ENCODE measurements at places on chromosomes 4 and X. TPM values are rescaled to one million over a fixed set of nuclear protein-coding genes. Genes with fewer than 3 reads are reported as not detected.

DNA sequence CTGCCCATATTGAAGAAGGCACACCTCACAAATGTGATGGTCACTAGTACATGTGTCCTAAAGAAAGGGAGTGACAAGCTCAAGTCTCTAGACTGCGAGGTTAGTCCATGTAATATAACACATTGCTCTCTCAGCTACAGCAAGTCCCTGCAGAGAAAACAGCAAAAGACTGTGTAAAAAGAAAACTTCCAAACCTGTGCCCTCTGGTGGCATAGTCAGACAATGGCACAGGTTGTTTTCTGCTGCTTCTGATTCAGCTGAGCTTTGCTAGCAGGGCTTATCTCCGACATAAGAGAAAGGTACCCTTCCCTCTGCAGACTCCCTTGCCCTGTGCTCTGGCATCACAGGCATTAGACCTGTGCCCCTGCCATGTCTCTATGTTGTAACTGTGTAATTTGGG lies 1.4 kb upstream of the SERPINA7 start:
- peak; percentile 25 for DNase-seq
- H3K27ac ChIP-seq = no peak overlapping the region
- H3K36me3 ChIP-seq = no peaks in the 10 kb centered on the region
- no peaks in the 10 kb centered on the region for H3K4me1 ChIP-seq

DNA sequence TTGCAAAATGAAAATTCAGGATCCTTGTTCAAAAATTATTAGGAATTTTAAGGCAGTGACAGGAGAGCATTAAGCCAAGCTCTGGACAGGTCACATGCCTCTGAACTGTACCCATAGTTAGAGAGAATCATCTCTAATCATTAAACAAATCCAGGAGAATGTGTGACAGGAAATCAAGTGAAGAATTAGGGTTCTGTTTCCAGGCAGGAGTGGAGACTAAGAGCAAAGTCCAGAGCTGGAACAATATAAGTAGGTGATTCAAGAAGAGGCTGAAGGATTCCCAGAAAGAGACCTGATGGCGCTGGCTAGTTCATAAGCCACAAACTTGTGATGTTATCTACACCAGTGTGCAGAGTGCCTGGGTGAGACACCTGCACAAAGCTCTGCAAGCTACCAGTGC lies 104.6 kb upstream of the PRKG2 start:
- no peak overlapping the region for H3K4me3 ChIP-seq
- H3K4me1 ChIP-seq = no peaks in the 10 kb centered on the region
- H3K27me3 ChIP-seq = peaks cover 8% of the 10 kb centered on the region
- no peaks in the 10 kb centered on the region for H3K36me3 ChIP-seq
- H3K27ac ChIP-seq = no peak overlapping the region

GRCh38 chr4:40672528-40673522 lies 43.2 kb upstream of the RBM47 start:
- H3K4me1 ChIP-seq = peaks cover 11% of the 10 kb centered on the region
- DNase-seq = no peak
- no peak overlapping the region for H3K4me3 ChIP-seq
- H3K27ac ChIP-seq = peak overlapping the region; percentile 54
- no peaks in the 10 kb centered on the region for H3K27me3 ChIP-seq

DNA sequence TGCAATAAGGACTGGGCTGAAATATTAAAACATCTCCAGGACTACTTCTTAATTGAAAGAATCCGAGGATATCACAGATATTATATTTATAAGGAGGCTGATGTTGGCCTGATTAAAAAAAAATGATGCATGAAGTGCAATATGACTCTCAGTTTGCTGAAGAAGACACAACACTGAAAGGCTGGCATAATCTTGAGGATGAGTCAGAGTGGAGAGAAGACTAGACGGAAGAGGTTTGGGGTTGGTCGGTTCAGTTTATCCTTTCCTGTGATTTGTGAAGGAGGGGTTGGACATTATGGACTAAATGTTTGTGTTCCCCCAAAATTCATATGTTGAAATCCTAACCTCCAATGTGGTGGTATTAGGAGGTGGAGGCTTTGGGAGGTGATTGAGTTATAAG lies 170.3 kb downstream of the CORIN start:
- H3K4me3 ChIP-seq = no peak overlapping the region
- no peaks in the 10 kb centered on the region for H3K36me3 ChIP-seq
- DNase-seq = no peak
- no peaks in the 10 kb centered on the region for H3K4me1 ChIP-seq
- H3K27ac ChIP-seq = no peak overlapping the region

DNA sequence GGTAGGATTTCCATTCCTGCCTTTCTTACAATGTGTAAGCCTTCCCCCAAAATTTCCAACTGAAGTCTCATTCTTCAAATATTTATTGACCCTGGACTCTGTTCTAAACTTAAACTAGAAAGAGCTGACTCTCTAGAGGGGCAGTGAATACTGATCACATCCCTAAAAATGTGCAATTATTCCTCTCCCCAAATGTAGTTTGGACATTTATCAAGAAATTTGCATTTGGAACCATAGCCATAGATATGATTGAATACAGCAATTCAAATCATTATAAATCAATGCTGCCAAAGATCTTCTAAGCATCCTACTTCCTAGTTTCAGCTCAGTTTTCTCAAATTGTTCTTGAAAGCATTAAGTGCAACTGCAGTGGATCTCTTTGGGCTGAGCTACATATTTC lies 525.7 kb downstream of the RAB28 start:
- no peaks in the 10 kb centered on the region for H3K36me3 ChIP-seq
- H3K4me3 ChIP-seq = no peak overlapping the region
- no peaks in the 10 kb centered on the region for H3K27me3 ChIP-seq
- no peaks in the 10 kb centered on the region for H3K4me1 ChIP-seq
- no peak for DNase-seq

- no peaks in the 10 kb centered on the region for H3K4me1 ChIP-seq
- no peaks in the 10 kb centered on the region for H3K36me3 ChIP-seq
- no peak overlapping the region for H3K4me3 ChIP-seq
Measured at GRCh38 chr4:26083987-26084386, 170.0 kb downstream of the SMIM20 start.

DNA sequence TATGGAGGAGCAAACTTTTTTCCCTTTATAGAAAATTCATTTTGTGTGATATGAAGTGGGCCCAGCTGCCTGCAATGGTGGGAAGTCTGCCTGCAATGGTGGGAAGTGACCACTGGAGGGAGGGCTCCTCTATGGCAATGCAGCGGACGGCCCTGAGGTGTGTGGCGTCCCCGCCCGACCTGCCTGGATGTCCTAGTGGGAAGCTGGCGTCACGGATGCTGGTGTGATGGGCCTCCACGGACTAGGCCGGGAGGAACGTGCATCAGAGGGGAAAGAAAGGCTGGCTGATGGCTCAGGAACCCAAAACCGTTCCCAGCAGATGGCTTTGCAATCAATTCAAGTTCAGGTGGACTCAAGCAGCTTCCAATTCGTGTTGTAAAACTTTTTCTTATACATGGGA lies 177.9 kb downstream of the AFAP1 start:
- no peaks in the 10 kb centered on the region for H3K27me3 ChIP-seq
- no peak overlapping the region for H3K4me3 ChIP-seq
- H3K36me3 ChIP-seq = peaks cover 75% of the 10 kb centered on the region
- no peaks in the 10 kb centered on the region for H3K4me1 ChIP-seq

- no peak for DNase-seq
- no peak overlapping the region for H3K27ac ChIP-seq
- no peaks in the 10 kb centered on the region for H3K36me3 ChIP-seq
Measured at GRCh38 chr4:108890484-108890881, 127.6 kb upstream of the ETNPPL start.

- no peaks in the 10 kb centered on the region for H3K27me3 ChIP-seq
- peaks cover 8% of the 10 kb centered on the region for H3K4me1 ChIP-seq
- DNase-seq = no peak
- H3K27ac ChIP-seq = no peak overlapping the region
- H3K4me3 ChIP-seq = no peak overlapping the region
- H3K36me3 ChIP-seq = no peaks in the 10 kb centered on the region
Measured at GRCh38 chr4:148007314-148007760, 275.4 kb downstream of the ARHGAP10 start.

GRCh38 chr4:95289028-95289634 lies 259.6 kb downstream of the UNC5C start:
- H3K27ac ChIP-seq = no peak overlapping the region
- H3K36me3 ChIP-seq = no peaks in the 10 kb centered on the region
- no peak overlapping the region for H3K4me3 ChIP-seq
- DNase-seq = peak; percentile 54

DNA sequence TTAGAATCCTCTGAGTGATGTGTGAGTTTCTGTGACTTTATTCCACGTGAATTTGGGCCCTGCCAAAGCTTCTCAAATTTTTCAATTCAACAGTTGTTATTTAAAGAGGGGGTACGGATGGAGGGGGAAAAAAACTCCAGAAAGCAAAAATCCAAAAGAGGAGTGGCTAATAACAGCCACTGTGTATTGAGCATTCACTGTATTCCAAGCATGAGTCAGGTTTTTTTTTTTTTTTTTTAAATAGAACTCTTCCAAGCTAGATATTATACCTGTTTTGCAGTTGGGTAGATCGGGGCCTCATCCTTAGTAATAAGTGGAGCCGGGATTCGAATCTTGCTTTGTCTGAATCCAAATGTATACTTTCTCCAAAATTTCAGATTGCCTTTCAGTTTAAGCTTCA lies 6.4 kb upstream of the RHOH start:
- no peaks in the 10 kb centered on the region for H3K27me3 ChIP-seq
- peaks cover 19% of the 10 kb centered on the region for H3K4me1 ChIP-seq
- DNase-seq = no peak
- no peak overlapping the region for H3K4me3 ChIP-seq
- no peaks in the 10 kb centered on the region for H3K36me3 ChIP-seq

GRCh38 chr4:169618286-169618685 lies 2.1 kb upstream of the CLCN3 start:
- H3K4me1 ChIP-seq = peaks cover 10% of the 10 kb centered on the region
- no peak overlapping the region for H3K27ac ChIP-seq
- no peak for DNase-seq
- no peak overlapping the region for H3K4me3 ChIP-seq
- no peaks in the 10 kb centered on the region for H3K27me3 ChIP-seq
- H3K36me3 ChIP-seq = no peaks in the 10 kb centered on the region

- H3K4me3 ChIP-seq = no peak overlapping the region
- no peaks in the 10 kb centered on the region for H3K4me1 ChIP-seq
- no peak overlapping the region for H3K27ac ChIP-seq
- no peak for DNase-seq
- no peaks in the 10 kb centered on the region for H3K36me3 ChIP-seq
- peaks cover 16% of the 10 kb centered on the region for H3K27me3 ChIP-seq
Measured at GRCh38 chr4:163172647-163173046, 6.0 kb upstream of the NAF1 start.

- no peaks in the 10 kb centered on the region for H3K4me1 ChIP-seq
- no peak overlapping the region for H3K4me3 ChIP-seq
- no peak for DNase-seq
- no peaks in the 10 kb centered on the region for H3K27me3 ChIP-seq
- H3K36me3 ChIP-seq = no peaks in the 10 kb centered on the region
Measured at GRCh38 chr4:44487341-44487740, 38.7 kb upstream of the KCTD8 start.

DNA sequence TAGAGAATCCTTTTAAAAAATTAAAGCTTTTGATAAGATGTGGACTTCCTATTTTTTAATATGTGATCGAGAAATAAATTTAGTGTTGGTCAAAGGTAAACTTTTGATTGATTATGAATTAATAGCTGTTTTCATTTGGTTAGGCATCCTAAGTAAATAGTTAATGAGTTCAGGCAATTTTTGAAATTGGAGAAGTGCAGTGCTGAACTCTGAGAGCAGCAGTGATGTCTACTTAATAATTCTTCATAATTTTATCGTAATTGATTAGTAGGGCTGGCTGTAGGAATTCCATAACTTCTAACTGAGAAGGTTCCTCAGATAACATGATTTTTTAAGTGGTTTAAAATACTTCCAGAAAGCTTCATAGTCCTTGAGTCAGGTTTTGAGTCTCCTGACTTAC lies 1.5 kb downstream of the MND1 start:
- H3K36me3 ChIP-seq = no peaks in the 10 kb centered on the region
- no peak overlapping the region for H3K27ac ChIP-seq
- peaks cover 13% of the 10 kb centered on the region for H3K4me1 ChIP-seq
- no peak overlapping the region for H3K4me3 ChIP-seq
- H3K27me3 ChIP-seq = no peaks in the 10 kb centered on the region

- H3K4me3 ChIP-seq = no peak overlapping the region
- no peak for DNase-seq
- H3K36me3 ChIP-seq = no peaks in the 10 kb centered on the region
- H3K4me1 ChIP-seq = no peaks in the 10 kb centered on the region
- H3K27ac ChIP-seq = no peak overlapping the region
Measured at GRCh38 chr4:184977747-184978146, 40.5 kb upstream of the HELT start.

GRCh38 chr4:185809121-185809520 lies 2.9 kb downstream of the SORBS2 start:
- H3K36me3 ChIP-seq = no peaks in the 10 kb centered on the region
- H3K27ac ChIP-seq = peak overlapping the region; percentile 83
- peak overlapping the region; percentile 52 for H3K4me3 ChIP-seq
- DNase-seq = no peak
- peaks cover 24% of the 10 kb centered on the region for H3K4me1 ChIP-seq

- no peaks in the 10 kb centered on the region for H3K36me3 ChIP-seq
- H3K27ac ChIP-seq = no peak overlapping the region
- H3K27me3 ChIP-seq = no peaks in the 10 kb centered on the region
- H3K4me1 ChIP-seq = peaks cover 30% of the 10 kb centered on the region
Measured at GRCh38 chr4:183164963-183165362, 65.9 kb downstream of the WWC2 start.

DNA sequence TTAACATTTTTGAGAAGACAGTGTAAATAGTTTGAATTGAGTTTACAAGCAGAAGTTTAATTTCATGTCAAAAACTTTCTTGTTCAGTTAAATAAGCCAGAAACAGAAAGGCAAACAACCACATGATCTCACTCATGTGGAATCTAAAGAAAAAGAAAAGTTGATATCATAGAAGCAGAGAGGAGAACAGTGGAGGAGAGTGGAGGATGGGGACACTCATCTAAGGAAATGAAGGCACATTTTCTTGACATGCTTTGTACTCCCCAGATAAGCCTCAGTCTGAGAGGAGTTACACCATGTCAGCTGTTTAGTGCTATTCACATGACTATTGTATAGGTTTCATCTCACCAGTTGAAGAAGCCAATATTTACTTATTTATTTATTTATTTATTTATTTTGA lies 13.5 kb downstream of the SNCA start:
- no peak overlapping the region for H3K27ac ChIP-seq
- no peaks in the 10 kb centered on the region for H3K4me1 ChIP-seq
- H3K36me3 ChIP-seq = no peaks in the 10 kb centered on the region

- DNase-seq = no peak
- no peak overlapping the region for H3K4me3 ChIP-seq
- H3K4me1 ChIP-seq = no peaks in the 10 kb centered on the region
- no peak overlapping the region for H3K27ac ChIP-seq
Measured at GRCh38 chr4:147049946-147050345, 104.3 kb upstream of the TTC29 start.

- H3K4me1 ChIP-seq = no peaks in the 10 kb centered on the region
- no peaks in the 10 kb centered on the region for H3K27me3 ChIP-seq
- H3K4me3 ChIP-seq = no peak overlapping the region
- no peak overlapping the region for H3K27ac ChIP-seq
- H3K36me3 ChIP-seq = no peaks in the 10 kb centered on the region
- DNase-seq = peak; percentile 6
Measured at GRCh38 chrX:36898301-36898700, 109.9 kb upstream of the FAM47C start.

The UGT2B28 gene
- not detected for polyA plus RNA-seq

The FAM149A gene
- 16.1 TPM for polyA plus RNA-seq

The ADH1B gene
- polyA plus RNA-seq = 69.3 TPM

The EFHC2 gene
- 1.5 TPM for polyA plus RNA-seq

The EDA2R gene
- polyA plus RNA-seq = 0.20 TPM

The SHROOM2 gene
- polyA plus RNA-seq = 1.8 TPM

The TMEM129 gene
- polyA plus RNA-seq = 19.1 TPM

The RXFP1 gene
- polyA plus RNA-seq = not detected

The GPR143 gene
- polyA plus RNA-seq = 0.46 TPM

The PDE6B gene
- 1.8 TPM for polyA plus RNA-seq

The RAB33A gene
- 0.75 TPM for polyA plus RNA-seq

The SPANXN4 gene
- polyA plus RNA-seq = not detected

Data from stomach (tissue), 19 donors.